ENCODE measurements at places on chromosomes 4 and X.

- DNase-seq: no peak
Measured at GRCh38 chrX:116276261-116276660, 105.7 kb downstream of the AGTR2 start.

DNA sequence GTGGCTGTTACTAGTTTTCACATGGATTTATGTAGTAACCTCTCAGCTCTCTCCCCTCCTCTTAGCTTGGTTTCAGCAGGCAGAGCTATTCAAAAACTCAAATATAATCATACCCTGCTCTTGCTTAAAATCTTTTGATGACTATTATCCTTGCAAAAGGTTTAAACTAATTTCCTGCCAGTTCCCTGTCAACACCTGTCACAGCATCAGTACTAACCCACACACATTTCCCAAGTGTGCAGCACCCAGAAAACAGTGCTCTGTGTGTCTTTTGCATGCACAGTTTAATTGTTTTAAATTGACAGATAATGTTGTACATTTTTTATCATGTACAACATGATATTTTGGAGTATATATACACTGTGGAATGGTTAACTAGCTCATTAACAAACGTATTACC, 202.0 kb downstream of the PAPSS1 start:
- DNase-seq: no peak

- peak; percentile 76 for DNase-seq
Measured at GRCh38 chrX:110403441-110404238, 45.0 kb downstream of the RTL9 start.

- DNase-seq: no peak
Measured at GRCh38 chr4:152707632-152708031, 27.8 kb upstream of the TMEM154 start.

DNA sequence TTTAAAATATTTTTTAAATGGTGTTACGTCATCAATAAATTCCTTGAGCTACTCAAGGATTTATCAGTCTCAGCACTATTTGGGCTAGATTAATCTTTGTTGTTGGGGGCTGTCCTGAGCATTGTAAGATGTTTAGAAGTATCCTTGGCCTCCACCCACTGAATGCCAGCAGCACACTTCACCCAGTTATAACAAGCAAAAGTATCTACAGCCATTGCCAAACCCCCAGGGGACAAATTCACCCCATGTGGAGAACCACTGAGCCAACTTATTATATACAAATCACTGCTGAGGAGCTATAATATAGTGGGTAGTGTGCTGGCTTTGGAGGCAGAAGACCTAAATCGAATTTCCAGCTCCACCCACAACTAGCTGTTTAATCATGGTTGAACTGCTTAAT, 58.3 kb downstream of the ATP10D start:
- DNase-seq: no peak

DNA sequence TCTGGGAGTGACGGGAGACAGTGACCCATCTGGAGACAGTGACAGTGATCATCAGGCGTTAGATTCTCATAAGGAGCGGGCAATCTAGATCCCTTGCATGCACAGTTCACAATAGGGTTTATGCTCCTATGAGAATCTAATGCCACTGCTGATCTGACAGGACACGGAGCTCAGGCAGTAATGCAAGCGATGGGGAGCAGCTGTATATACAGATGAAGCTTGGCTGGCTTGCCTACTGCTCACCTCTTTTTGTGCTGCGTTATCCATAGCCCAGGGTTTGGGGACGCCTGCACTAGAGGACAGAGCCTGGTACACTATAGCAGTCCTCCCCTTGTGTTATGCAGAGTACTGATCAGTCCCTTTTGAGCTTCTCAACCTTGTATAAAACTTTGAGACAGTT, 23.5 kb downstream of the NFKB1 start:
- no peak for DNase-seq

DNA sequence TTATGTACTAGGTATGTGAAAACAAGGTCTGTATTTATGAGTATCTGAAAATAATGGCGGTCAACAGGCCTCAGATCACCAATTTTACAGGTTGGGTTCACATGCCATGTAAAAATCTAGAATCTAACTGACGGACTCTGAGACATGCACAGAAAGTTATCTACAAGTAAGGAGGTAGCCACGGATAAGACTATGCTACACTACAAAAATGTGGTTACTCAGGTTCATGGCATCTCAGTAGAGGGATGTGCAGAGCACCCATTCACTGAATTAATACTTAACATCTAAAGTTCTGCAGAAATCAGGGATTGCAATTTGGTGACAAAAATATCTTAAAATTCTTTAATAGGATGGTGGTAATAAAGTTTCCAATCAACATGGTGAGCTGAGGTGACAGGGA, 155.9 kb downstream of the APBB2 start:
- DNase-seq: peak; percentile 34

GRCh38 chr4:163913571-163913970, 419.1 kb downstream of the TMA16 start:
- DNase-seq: no peak

GRCh38 chrX:154730253-154730891, 20.5 kb downstream of the GAB3 start:
- DNase-seq: peak; percentile 80

GRCh38 chr4:22235698-22236097, 280.2 kb downstream of the ADGRA3 start:
- no peak for DNase-seq

GRCh38 chrX:42515939-42516338, 262.0 kb downstream of the PPP1R2C start:
- DNase-seq: peak; percentile 10

GRCh38 chr4:57078685-57079521, 31.3 kb downstream of the IGFBP7 start:
- DNase-seq: peak; percentile 29

GRCh38 chrX:48451708-48452107, 18.4 kb downstream of the SLC38A5 start:
- no peak for DNase-seq

GRCh38 chr4:11765849-11766453, 337.3 kb upstream of the HS3ST1 start:
- peak; percentile 13 for DNase-seq

DNA sequence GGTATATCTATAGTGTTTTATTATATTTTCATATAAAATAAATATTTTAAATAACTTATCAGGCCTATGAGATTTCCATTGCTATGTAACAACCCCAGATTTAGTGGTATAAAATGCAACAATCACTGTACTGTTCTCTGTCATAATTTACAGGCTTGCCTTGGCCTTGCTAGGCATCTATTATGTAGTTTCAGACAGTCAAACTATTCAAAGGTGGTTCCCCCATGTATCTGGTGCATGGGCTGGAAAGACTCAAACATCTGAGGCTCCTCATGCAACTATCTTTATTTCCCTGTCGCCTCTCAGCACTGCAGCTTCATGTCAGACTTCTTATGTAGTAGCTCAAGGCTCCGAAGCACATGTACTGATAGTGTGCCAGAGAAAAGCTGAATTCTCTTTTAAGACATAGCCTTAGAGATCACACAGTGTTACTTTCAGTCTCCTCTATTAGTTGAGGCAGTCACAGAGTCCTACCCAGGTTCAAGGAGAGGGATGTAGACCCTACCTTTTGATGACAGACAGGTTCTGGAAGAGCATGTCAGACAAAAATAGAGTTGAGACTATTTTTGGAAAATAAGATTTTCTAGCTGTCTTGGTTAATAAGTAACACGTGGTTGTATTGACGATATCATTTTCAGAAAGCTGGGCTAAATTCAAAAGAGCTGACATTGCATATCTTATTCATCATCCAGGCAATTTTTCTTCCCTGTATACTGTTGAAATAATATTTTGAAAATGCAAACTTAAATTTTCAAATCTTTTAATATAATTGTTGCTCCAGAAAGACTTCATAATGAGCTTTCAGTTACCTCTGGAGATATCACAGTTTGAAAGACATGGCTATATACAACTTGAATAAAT, 19.4 kb downstream of the MTTP start:
- no peak for DNase-seq

GRCh38 chr4:92074839-92075238, 228.9 kb upstream of the GRID2 start:
- no peak for DNase-seq

GRCh38 chr4:14028862-14029261, 401.3 kb upstream of the BOD1L1 start:
- DNase-seq: no peak

DNA sequence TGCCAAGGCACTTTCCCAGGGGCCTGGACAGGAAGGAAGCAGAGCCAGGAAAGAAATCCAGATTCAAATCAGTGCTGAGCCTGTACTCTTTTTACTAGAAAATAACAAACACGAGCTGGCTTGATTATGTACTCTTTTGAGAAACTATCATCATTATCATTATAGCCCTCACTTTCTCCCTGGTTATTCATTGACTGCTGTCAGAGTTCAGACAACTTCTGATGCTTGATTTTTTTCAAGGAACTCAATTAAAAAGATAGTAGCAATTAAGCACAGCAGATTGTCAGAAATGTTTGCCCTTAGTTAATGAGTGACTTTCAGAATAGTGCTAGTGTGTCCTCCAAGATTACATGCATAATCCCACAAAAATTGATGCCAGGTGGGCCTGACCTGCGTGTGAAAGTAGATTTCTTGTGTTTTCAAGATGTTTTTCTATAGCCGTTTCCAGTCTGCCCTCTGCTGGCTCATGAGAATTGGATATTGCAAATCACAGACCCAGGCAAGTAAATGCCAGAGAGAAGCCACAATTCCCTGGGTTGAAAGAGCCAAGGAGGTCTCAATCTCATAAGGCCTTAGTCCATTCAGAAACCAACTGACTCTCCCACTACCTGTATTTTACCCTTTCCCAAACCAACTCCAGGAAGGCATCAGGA, 14.3 kb upstream of the PNPLA4 start:
- DNase-seq: peak; percentile 9

DNA sequence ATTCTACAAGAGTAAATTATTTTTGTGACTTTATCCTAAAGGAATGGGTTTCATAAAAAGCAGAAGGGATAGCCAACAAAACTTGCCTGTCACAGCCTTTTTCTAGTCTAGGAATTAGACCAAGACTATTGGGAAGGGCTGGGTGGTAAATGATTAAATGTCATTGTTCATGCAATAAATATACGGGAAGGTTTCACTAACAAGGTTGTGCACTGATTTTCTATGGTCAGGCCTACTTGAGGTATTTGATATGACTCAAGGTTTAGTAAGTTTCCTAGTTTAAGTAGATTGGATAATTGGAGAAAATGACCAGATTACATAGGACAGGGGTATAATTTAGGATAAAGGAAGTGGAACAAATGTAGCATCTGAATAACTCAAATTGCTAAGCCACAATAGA, 249.1 kb upstream of the BMP3 start:
- no peak for DNase-seq

- DNase-seq: no peak
Measured at GRCh38 chr4:41857226-41857641, 78.0 kb upstream of the TMEM33 start.

DNA sequence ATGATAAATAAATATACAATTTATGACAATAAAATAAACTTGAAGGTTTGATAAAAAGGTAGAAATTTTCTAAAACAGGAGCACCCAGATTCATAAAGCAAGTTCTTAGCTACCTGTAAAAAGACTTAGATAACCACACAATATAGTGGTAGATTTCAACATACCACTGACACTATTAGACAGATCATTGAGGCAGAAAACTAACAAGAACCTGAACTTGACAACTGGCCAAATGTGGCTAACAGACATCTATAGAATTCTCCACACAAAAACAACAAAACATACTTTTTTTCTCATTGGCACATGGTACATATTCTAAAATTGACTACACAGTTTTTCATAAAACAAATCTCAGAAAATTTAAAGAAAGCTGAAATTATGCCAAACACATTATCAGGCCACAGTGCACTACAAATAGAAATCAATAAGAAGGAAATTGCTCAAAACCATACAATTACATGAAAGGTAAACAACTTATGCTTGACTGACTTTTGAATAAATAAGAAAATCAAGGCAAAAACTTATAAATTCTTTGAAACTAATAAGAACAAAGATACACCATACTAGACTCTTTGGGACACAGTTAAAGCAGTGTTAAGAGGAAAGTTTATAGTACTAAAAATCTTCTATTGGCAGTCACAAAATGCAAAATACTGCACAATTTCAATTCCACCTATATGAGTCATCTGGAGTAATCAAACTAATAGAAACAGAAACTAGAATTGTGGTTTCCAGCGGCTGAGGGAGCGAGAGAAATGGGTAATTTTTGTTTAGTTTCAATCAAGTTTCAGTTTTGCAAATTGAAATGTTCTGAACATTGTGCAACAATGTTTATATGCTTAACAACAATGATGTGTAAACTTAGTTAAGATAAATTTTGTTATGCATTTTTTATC, 925.6 kb downstream of the SH3BGRL start:
- no peak for DNase-seq

- peak; percentile 92 for DNase-seq
Measured at GRCh38 chrX:16160729-16161128, 6.6 kb upstream of the MAGEB17 start.

- no peak for DNase-seq
Measured at GRCh38 chr4:6288342-6288741, 18.7 kb downstream of the WFS1 start.

DNA sequence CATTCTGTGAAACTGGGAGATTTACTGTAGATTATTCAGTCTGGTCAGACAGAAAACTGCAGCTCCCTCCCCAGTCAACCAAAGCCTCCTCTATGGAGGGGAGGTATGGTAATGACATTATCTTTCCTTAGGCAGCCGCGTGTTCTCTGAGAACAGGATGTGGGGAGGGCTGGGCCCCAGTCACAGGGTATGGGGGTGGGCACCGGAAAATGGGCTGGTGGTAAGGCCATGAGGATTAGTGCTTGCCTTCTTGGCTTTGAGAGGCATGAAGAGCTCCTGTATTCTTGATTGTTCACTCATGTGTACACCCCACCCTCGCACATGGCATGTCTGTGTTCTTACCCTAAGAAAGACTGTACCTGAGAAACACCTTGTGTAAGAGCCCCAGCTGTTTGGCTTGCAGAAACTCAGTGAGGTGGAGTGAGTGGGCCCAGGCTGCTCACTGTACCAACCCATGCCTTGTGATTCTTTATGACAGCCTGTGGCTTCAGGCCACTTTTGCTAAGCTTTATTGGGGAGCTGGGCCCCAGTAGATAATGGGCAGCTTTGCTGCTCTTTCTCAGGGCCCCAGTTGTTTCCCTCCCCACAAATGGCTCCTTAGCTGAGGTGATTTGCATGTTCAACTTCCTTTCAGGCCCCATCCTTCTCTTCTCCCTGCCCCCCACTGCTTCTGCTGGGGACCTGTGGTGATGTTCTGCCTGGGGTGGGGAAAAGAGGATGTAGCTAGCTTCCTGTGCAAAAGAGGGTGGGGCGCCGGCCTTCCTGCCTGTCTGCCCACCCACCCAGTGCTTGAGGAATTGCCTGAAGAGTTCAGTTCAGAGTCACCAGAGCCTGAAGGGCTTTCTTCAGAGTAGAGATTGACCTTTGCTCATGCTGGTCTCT, 30.7 kb downstream of the MSN start:
- no peak for DNase-seq

- DNase-seq: peak; percentile 17
Measured at GRCh38 chr4:127400276-127400675, 232.5 kb upstream of the INTU start.

- DNase-seq: no peak
Measured at GRCh38 chr4:78292341-78292740, 235.2 kb downstream of the FRAS1 start.

DNA sequence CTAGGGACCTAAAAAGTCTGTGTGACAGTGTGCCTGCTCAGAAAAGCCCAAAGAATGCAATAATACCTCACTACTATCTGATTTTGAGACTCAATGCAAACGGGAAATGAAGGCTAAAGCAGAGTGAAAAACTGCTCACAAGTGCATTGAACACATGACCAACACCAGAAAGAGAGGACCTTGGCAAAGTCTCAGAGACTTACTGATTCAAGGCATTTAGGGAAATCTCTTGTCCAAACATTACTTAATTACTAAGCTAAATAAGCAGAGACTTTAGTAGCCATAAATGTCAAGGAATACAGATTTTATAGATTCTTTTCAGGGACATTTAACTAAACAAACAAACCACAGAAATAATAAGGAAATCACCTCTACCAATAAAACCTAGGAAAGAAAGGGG, 916.0 kb downstream of the FSTL5 start:
- DNase-seq: no peak

Measured in fibroblast of skin of right quadriceps (primary cell).